A375 (cell line): ENCODE measurements at places on chromosomes 4 and X. TPM values are rescaled to one million over a fixed set of nuclear protein-coding genes. Genes with fewer than 3 reads are reported as not detected.

The SNCA gene
- 11.4 and 12.3 TPM in 2 replicates for total RNA-seq

The VCX3B gene
- total RNA-seq = 31.7 and 34.5 TPM in 2 replicates

The P2RY4 gene
- not detected in 2 replicates for total RNA-seq

The HDX gene
- total RNA-seq = 1.2 and 2.1 TPM in 2 replicates

The C4orf36 gene
- total RNA-seq = 1.4 TPM in 1 of 2 replicates, not detected in the other

The SERTM2 gene
- total RNA-seq = not detected in 2 replicates

The DMRTC1 gene
- not detected in 2 replicates for total RNA-seq

The RPA4 gene
- 0.68 and 0.82 TPM in 2 replicates for total RNA-seq

The FGF16 gene
- total RNA-seq = not detected in 2 replicates

The HSD17B13 gene
- 0.19 and 0.72 TPM in 2 replicates for total RNA-seq

The SEC24B gene
- 6.1 and 7.5 TPM in 2 replicates for total RNA-seq

The GPR173 gene
- not detected in 2 replicates for total RNA-seq

The PLS3 gene
- 17.6 and 22.1 TPM in 2 replicates for total RNA-seq

The UGT2B11 gene
- not detected in 2 replicates for total RNA-seq

The MAGEA8 gene
- not detected in 2 replicates for total RNA-seq

The ADH1A gene
- not detected in 2 replicates for total RNA-seq

The GIMD1 gene
- not detected in 2 replicates for total RNA-seq

The MAGEB17 gene
- total RNA-seq = not detected in 2 replicates

The KDR gene
- total RNA-seq = 0.53 and 0.72 TPM in 2 replicates

The LPAR4 gene
- total RNA-seq = 0.27 and 0.41 TPM in 2 replicates

The GAGE1 gene
- 29.5 and 37.1 TPM in 2 replicates for total RNA-seq

The GNL3L gene
- 40.2 and 41.8 TPM in 2 replicates for total RNA-seq

The MAGEA3 gene
- total RNA-seq = 172 and 182 TPM in 2 replicates

The PCDH7 gene
- 2.0 and 3.5 TPM in 2 replicates for total RNA-seq

The TXK gene
- 1.5 and 3.8 TPM in 2 replicates for total RNA-seq

The ABLIM2 gene
- total RNA-seq = 0.13 TPM in 1 of 2 replicates, not detected in the other

The TCEANC gene
- total RNA-seq = 0.57 and 0.58 TPM in 2 replicates

The SMIM31 gene
- total RNA-seq = not detected in 2 replicates

The GYPB gene
- total RNA-seq = not detected in 2 replicates

The PSAPL1 gene
- total RNA-seq = not detected in 2 replicates

The SLC25A43 gene
- 5.4 and 6.2 TPM in 2 replicates for total RNA-seq

The MAP7D2 gene
- 0.03 TPM in 1 of 2 replicates, not detected in the other for total RNA-seq

The GABRE gene
- total RNA-seq = 1.4 and 2.7 TPM in 2 replicates

The ETDB gene
- not detected in 2 replicates for total RNA-seq

The CFP gene
- total RNA-seq = 0.58 and 1.1 TPM in 2 replicates

The PDCL2 gene
- 3.0 and 3.1 TPM in 2 replicates for total RNA-seq

The CT45A1 gene
- total RNA-seq = 66.5 and 103 TPM in 2 replicates

The USP38 gene
- total RNA-seq = 11.0 and 14.0 TPM in 2 replicates

The PPBP gene
- total RNA-seq = not detected in 2 replicates

The PRIMPOL gene
- 21.4 and 24.3 TPM in 2 replicates for total RNA-seq
